Right forelimb (tissue), 1 donor: ENCODE measurements at places on chromosomes 12 and 14.
A peak's percentile ranks its signal among the peaks of the same experiment; 100 is the strongest.

GRCh38 chr12:46300910-46301309, 32.1 kb upstream of the SLC38A1 start:
- DNase-seq: peak; percentile 62

GRCh38 chr12:112967306-112967705, 11.0 kb upstream of the OAS2 start:
- no peak for DNase-seq

- DNase-seq: no peak
Measured at GRCh38 chr14:55074662-55075061, 23.2 kb downstream of the MAPK1IP1L start.

DNA sequence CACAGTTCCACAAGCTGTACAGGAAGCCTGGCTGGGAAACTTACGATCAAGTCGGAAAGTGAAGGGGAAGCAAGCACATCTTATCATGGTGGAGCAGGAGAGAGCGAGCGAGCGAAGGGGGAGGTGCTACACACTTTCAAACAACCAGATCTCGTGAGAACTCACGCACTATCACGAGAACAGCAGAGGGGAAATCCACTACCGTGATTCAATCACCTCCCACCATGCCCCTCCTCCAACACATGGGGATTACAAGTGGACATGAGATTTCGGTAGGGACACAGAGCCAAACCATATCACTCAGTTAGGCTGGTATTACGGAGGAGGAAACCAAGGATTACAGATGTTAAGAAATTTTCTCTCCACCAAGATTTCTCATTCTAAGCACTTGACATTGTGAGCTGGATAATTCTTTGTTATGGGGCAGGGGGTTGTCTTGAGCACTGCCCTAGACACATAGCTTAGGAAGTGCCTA, 262.0 kb upstream of the G2E3 start:
- DNase-seq: no peak

- DNase-seq: no peak
Measured at GRCh38 chr12:39095636-39096330, 190.4 kb upstream of the CPNE8 start.

DNA sequence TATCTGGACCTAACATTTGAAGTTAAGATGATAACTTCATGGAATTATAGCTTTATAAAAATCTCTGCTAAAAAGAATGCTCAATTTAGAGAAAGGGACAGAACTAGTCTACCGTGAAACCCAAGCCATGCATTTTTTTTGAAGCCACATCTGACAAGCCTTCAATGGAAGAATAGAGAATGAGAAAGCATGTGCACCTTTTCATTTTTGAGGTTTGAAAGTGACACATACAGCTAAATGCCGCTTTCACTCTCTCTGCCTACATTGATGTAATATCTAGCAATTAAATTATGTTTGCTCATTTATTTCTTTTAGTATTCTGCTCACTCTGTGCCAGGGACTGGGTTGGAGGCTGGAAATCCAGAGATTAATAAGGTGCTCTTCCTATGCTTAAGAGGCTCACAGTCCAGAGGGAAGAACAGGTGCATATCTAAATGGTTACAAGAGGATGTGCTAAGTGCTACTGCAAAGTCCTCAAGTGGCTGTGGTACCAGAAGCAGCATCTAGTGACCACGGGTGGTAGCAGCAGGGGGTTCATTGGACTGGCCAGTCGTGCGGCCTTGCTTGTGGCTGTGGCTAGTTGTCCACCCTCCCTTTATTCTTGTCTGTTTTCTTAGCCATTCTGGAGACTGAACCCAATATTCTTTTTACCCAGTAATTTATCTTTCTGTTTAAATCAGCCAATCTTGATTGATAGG, 60.4 kb downstream of the PPP1R36 start:
- DNase-seq: no peak

DNA sequence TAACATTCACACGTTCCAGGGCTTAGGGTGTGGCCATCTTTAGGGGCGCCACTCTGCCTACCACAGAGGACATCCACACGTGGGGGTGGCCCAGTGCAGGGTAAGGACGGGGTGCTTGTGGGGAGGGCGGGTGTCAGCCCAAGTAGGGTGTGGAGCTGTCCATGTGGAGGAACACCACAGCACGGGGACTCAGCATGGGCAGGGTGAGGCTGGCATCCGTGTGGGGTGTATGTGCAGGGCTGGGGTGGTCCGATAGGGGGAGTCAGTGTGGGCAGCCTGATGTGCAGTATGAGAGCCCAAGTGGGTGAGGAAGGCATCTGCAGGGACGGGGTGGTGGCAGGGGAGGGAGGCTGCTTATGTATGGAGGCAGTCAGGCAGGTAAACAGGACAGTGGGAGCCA, 17.7 kb downstream of the PSMC1 start:
- DNase-seq: no peak

- no peak for DNase-seq
Measured at GRCh38 chr12:119500209-119500608, 93.4 kb upstream of the TMEM233 start.

GRCh38 chr14:57865403-57866198, at the start of gene SLC35F4:
Gene SLC35F4, minus strand, starts transcription at chr14:57866092.
- DNase-seq: peak; percentile 57

DNA sequence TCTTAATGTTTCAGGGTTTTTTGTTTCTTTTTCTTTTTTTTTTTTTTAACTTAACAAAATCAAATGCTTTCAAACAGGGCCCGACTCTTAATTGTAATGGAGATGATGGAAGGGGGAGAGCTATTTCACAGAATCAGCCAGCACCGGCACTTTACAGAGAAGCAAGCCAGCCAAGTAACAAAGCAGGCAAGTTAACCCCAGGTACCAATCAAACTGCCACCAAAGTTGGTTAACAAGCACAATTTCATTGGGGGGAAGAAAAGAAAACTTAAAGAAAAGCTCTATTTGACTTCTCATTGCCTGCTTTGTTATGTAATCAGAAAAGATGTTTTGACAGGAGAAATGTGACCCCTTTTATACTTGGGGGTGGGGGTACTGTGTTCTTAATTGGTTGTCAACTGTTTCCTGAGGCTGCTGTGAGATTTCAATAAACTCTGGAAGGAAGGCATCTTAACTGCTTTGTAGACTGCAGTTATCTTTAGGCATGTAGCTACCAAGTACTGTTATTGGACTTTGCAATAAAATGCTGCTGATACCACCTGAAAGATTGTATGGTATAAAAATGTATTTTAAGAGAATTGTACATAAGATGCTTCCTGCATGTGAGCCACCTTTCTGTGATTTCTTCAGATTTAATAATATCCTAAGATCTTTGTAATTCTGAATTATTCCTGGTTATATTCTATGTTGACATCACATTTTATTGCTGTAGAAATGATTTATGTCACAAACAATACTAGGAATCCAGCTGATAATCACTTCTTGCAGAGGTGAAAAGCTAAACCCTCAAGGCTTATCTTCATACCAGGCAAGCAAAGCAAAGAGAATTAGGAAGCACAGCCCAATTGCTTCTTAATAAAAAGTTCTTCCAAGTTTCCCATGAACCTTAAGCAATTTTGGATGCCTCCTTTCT, 26.9 kb downstream of the MAPKAPK5 start:
- DNase-seq: no peak

DNA sequence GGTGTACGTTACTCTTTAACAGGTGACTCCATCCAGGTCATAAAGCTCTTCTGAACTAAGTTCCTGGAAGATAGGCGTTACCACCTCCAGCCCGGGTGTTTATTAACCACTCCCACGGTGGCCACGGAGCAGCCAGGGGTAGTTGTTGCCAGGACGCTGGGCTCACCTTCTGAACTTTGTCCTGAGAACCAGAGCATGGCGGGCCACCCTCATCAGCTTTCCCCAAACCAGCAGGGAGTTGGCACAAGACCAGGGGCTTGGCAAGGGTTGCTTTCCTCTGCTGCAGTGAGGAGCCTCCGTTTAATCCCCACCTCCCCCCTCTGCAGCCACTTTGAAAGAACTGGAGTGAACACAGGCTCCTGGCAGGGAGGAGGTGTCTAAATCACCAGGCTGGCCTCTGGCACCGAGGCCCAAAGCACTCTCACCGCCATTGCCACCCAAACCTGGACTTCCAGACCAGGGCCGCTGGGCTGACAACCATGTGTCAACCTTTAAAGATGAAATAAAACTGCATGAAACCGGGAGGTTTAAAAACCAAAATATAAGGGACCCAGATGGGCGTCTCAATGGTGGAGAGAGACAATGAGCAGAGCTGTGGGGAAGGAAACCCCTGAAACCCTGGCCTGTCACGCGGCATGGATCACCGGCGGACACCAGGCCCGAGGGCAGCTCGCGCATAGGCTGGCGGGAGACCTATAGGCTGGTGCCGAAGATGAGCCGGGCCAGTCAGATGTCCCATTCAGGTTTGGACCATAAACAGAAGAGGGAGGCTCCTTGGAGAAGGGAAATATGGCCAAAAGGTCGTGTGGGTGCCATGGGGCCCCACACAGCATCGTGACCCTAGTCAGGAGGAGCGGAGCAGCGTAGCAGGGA, 30.9 kb upstream of the TDRD9 start:
- DNase-seq: no peak

- DNase-seq: peak; percentile 7
Measured at GRCh38 chr12:5492562-5492961, 60.7 kb downstream of the NTF3 start.

DNA sequence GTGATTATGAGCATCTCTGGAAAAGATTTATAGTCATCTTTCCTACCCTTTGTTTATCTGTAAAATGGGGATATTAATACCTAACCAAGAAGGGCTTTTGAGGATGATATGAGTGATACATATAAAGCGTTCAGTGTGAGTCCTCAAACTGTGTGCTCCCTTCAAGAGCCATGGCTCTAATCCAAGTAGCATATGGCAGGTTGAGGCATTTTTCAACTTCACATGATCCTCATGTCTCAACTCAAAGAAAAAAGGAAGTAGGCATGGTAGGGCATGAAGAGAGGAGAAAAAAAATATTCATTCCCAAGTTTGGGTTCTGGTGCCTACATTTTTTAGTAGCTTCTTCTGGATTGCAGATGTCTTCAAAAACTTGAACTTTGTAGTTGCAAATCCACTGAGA, 286.3 kb upstream of the ATP2B1 start:
- no peak for DNase-seq

DNA sequence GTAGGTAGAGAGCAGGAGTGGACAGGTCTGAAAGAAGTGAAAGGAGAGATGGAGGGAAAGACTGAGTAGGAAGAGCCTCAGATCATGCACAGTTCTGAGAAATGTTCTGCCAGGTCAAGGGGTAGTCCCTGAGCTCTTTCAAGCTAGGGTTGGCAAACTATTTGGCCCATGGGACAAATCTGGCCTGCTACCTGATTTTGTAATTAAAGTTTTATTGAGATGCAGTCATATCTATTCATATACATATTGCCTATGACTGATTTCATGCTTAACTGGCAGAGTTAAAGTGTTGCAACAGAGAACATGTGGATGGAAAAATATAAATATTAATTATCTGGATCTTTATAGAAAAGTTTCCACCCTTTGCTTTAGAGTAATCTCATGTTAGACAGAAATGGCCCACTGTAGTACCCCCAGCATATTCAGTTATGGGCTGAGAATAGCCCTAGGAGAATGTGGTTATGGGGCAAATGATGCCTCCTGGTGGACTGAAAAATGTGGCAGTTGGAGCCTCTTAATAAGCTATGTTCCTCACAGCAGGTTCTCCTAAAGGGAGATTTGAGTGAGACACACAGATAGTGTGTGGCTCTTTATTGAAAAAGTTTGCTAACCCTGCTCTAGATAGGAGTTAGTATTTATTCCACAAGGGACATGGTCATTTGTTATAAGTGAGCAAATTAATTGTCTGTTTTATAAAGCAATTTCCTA, 476.9 kb downstream of the LRIG3 start:
- DNase-seq: no peak
